ENCODE measurements at places on chromosomes 11 and 22.
A peak's percentile ranks its signal among the peaks of the same experiment; 100 is the strongest.

- no peak for DNase-seq
Observed at GRCh38 chr11:27616711-27617110, 83.5 kb downstream of the BDNF start.

- DNase-seq: no peak
Observed at GRCh38 chr11:38510041-38510440, 1912.0 kb upstream of the RAG2 start.

GRCh38 chr11:133323354-133323753 is 208.9 kb downstream of the OPCML start:
- DNase-seq: no peak

- DNase-seq: no peak
Observed at GRCh38 chr22:42947211-42947990, 67.5 kb downstream of the PACSIN2 start.

DNA sequence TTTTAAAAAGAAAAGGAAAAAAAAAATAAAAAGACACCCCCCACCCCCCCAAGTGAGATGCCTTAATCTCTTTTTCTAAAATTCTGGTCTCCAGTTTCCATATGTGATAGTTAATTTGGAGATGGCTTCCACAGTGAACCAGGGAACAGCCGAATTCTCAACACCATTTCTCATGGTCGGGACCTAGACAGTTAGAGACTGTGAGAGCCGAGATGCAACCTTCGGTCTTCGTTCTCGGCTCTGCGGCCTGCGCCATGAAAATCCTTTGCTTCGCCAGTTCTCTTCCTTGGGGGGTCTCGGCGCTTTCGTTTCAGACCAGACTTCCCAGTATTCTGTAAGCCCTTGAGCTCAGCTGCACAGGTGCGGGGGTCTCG is 723 bp downstream of the CACNG2 start:
- DNase-seq: no peak

DNA sequence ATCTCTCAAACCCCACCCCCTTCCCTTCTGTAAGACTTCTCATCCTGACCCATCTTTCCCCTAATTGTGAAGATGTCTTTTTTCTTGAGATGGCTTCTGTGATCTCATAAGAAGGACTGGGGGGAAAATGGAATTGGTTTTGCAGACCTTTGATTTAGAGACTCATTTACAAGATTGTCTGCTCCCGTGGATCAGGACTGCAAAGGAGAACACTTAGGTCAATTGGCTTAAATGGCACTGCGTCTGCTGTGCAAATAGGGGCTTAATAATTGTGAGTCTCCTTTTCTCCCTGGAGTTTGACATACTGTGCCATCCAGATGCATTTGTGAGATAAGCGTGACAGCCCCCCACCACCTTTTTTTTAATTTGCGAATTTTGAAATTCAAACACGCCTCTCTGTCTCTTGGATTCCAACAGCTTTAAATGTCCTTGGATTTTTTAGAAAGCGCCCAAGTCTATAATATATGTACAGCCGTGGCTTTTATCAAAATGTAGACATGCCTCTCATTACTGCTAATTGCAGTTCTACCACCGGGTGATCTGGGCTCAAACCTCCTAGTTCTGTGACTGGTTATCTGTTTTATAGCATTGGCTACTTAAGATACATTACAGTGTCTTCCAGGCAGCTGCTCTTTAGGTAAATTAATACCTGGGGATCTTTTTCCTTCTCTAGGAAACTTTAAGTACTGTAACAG is 150.0 kb downstream of the DBX1 start:
- no peak for DNase-seq

GRCh38 chr22:49906071-49906798 is 12.0 kb downstream of the ALG12 start:
- no peak for DNase-seq

DNA sequence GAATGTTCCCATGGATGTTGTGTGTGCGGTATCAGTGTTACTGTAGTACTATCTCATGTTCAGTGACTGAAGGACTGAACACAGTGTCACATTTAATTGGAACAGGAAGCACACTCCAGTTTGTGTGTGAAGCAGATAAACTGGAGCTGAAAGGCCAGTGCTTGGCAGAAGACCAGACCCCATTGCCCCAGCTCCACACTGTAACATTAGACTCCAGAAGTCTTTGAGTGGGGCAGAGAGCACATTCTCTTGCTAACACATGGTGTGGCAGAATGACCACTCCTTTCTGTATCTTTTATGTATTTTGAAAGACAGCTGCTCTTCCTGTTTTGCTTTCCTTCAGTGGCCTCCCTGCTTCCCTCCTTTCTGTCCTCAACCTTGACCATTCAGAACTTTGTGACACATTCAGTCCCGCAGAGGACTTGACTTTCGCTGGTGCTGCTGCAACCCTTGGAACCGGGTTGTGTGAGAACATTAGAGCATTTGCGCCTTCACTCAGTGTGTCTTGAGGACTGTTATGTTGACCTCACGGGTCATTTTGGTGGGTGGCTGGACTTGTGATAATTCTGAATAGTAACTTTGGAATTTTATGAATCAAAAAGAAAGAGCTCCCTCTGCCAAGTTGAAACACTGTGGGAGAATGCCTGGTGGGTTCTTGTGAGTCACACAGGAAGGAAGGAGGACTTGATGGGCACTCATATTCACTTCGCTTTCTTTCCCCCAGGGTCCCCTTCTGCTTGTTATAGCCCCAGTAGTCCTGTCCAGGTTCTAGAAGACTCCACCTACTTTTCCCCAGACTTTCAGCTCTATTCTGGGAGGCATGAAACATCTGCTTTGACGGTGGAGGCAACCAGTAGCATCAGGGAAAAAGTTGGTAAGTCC is 26.4 kb downstream of the AMOTL1 start:
- no peak for DNase-seq

DNA sequence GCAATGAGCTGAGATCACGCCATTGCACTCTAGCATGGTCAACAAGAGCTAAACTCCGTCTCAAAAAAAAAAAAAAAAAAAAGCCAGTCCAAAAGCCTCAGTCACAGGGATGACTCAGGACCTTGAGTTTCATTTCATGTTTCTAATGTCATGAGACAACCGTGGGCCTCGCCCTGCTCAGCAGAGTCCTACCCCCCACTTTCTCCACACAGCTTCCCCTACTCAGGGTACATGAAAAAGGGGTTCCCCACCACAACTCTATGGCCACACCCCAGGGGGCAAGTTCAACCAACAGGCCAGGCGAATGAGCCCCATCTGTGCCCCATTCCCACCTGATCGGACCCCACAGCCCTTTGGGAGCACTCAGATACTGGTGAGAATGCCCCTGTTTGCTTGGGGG is 24.3 kb upstream of the ADA2 start:
- DNase-seq: no peak

DNA sequence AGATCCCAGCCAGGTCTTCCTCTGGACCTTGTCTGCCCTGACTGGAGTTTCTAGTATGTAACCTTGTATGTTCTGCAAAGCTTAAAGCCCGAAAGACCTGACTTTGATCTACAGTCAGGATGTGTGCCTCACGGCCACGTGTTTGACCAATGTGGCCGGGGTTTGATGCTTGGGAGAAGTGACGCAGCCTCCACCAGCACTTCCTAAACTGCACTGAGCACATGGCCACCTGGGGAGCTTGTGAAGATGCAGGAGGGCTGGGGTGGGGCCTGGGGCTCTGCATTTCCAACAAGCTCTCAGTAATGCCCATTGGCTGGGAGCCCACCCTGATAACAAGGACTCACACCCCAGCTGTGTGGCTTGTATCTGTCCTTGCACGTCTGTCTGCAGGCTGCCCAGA is 53.2 kb downstream of the NAT10 start:
- DNase-seq: no peak

GRCh38 chr11:121435551-121436511 is 16.3 kb upstream of the SORL1 start:
- no peak for DNase-seq

DNA sequence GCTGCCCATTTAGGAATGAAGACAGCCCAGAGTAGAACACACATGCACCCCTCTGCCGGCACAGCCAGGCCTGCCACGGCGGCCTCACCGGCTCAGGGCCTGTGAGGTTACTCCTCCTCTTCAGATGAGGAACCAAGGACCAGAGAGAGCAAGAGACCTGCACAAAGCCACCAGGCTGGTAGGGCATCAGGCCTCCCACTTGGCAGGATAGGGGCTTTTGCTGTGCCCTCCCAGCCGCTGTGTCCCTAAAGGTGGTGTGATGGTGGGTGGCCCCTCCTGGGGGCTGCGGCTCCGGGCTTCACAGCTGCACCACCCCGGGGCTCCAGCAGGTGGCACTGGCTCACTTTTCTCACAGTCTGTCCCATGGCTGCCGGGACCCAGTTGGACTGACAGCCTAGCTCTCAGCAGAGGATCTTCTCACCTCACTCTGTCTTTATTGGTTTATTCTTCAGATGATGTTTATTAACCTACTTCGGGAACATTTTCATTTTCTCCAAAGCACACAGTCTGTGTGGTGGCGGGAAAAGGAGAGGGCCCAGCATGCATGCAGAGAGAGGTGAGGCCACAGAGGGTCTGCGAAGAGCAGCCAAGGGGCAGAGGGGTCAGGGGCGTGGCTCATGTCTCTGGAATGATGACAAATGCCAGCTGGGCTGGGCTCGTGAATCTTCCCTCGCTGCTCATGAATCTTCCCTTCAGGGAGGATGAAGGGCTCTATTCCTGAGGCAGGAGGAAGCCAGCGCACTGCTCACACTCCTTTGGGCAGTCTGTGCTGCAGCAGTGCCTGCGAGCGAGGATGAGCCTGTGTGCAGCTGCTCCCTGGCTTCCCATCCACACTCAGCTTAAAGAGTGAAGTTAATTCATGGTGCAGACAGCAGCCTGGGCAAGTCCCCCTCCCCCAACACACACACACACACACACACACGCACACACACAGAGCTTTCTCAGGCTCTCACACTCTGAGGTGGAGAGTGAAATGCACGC is 101.1 kb upstream of the PITPNB start:
- no peak for DNase-seq

DNA sequence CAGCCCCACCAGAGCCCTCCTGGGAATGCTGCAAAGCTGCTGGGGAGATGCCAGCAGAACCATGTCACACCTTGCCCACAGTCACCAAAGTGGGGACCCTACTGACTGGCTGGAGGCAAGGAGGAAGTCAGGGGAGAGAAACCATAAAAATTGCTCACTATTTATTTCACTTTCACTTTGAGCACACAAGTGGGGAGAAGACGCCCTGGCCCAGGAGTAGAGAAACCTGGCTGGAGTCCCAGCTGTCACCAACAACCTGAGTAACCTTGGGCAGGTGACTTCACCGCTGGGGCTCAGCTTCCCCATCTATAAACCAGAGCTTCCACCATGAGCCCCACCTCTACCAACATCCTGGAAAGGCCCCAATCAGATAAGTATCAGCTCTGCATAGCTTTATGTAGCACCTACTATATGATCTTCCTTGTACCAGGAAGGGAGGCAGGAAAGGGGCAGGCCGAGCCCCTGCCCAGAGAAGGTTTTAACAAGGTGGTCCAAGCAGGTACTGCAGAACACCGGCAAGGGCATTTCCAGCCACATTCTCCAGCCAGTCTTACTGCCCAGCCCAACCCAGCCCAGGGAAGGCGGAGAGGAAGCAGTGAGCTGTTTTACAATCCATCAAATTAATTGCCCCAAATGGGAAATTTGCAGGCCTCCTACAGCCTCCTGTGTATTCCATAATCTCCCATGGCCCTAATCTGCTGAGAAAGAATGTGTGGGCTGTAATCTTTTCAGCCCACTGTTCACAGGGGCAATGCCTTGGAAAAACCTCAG is 27.6 kb downstream of the PLEKHA7 start:
- no peak for DNase-seq

DNA sequence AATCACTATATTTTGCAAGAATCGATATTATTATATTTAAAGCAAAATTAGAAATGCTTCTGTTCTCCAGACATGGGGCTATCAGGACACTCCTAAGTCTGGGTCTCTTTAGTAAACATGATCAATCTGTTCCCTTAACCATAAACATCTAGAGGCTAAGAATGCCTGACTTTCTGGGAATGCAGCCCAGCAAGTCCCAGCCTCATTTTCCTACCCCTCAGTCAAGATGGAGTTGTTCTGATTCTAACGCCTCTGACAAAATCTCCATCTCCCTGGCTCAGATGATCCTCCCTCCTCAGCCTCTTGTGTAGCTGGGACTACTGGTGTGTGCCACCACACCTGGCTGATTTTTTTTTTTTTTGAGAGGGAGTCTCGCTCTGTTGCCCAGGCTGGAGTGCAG is 35.0 kb downstream of the SLCO2B1 start:
- no peak for DNase-seq

GRCh38 chr22:49084206-49084605 is 743.5 kb downstream of the BRD1 start:
- DNase-seq: no peak

DNA sequence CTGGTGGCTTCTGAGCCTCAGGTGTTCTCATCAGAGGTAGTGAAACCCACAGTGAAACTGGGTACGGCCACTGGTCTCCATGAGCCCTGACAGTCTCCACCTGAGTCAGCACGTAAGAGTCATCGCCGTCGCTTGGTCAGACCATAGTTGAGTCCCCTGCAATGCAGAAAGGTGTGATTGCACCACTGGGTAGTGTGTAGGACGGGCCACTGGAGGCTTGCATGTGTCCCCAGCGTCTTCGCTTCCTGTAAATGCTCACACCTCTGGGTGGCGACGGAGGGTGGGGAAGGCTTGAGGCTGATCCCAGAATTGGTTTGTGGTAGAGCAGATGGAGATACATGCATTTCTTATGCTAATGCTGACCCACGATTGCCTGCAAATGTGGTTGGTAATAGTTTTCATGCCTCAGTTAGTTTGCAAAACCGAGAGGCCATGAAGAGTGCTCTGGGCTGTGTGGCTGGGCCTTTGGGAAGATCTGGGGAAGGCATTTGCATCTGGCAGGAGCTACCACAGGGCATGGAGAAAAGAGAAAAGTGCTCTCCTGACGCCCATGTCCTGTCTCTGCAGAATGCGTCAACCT is 26.5 kb downstream of the CTTN start:
- DNase-seq: no peak

DNA sequence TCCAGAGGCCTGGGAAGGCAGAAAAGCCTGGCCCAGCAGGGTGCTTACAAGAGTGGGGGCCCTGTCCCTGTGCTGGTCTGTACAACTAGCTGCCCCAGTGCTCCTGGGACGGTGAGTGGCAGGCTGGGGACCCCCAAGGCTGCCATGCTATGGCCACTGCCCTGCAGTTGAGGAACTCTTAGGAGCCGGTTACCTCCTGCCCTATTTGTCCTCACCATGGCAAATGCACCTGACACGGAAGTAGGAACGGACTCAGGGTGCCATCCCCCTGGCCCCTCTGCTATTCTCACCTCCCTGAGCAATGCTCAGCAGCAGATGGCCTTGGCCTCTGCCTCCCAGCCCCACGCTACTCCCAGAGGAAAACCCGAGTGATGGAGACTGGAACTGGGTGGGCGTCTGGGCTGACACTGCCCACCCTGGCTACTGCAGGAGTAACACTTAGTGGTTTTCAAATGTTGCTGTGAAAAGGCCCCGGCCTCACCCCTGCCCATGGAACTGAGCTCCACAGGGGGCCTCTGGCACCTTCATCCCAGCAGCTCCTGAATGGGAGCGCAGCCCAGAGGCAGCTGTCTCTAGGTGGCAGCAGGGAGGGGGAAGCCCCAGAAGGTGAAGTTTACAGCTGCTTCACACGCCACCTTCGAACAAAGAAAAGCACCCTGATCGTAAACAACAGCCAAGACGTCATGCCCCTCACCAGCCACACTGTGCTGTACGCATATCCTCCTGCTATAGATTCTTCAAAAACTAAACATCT is 105.3 kb downstream of the CTTN start:
- peak; percentile 39 for DNase-seq

- DNase-seq: no peak
Observed at GRCh38 chr22:24310969-24311368, 40.3 kb downstream of the SPECC1L start.
